Renal cortical epithelial cell (primary cell): ENCODE measurements at places on chromosomes 1 and 21.

- peak; percentile 65 for DNase-seq
Measured at GRCh38 chr1:224852901-224853568, 76.4 kb upstream of the DNAH14 start.

- DNase-seq: peak; percentile 59
Measured at GRCh38 chr1:8314346-8315280, 3.3 kb upstream of the SLC45A1 start.

- no peak for DNase-seq
Measured at GRCh38 chr1:223014142-223014873, 128.7 kb downstream of the TLR5 start.

- no peak for DNase-seq
Measured at GRCh38 chr1:202835548-202836072, 24.9 kb downstream of the PCAT6 start.

DNA sequence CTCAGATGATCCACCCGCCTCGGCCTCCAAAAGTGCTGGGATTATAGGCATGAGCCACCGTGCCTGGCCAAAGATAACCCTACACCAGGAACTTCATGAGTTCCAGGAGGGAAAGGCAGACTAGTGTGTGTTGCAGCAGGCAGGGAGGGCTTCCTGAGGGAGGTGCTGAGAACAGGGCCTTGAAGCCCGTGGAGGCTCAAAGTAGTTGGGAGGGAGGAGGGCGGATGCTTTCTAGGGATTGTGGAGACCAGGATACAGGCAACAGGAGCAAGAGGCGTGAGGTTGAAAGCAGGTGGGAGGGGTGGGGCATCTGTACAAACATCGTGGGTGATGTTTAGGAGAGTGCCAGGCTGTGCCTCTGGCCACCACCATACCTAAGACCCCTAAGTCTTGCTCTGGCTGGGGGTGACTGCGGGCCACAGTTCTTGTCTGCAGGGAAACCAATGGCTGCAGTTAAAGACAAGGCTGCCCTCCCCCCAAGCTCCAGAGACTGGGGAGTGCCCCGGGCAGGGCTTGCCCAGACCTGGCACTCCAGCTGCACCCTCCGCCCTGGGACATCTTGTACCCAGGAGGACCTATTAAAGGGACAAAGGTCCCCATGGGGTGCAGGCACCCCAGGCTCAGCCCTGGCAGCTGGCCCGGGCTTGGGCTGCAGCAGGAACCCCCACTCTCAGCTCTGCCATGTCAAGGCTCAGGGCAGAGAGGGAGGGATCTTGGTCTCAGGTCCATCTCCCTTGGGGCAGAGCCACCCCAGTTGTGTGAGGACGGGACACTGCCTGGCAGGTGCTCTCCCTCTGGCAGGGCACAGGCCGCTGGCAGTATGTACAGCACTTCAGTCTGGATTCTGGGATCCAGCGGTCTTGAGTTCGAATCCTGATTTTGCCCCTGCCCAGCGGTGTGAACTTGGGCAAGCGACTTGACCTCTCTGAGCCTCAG, 22.1 kb upstream of the CASZ1 start:
- no peak for DNase-seq
